ENCODE measurements at places on chromosomes 2 and 18.

- no peak for DNase-seq
Observed at GRCh38 chr2:232779934-232780333, 3.6 kb upstream of the KCNJ13 start.

- DNase-seq: no peak
Observed at GRCh38 chr18:6558446-6559156, 143.9 kb upstream of the L3MBTL4 start.

DNA sequence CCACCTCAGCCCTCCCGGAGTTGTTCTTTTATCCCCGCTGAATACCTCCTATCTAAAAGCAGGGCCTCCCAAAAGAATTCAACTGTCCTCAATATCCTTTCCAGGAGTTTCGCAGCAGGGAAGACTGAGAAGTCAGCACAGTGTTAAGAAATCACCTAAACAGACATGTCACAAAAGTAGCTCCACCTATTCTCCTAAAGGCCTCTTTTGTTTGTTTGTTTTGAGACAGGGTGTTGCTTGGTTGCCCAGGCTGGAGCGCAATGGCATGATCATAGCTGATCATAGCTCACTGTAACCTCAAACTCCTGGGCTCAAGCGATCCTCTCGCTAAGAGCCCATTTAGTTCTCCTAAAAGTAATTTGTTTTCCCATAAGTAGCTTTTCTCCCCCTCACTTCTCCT, 53.8 kb downstream of the TEX44 start:
- no peak for DNase-seq

- no peak for DNase-seq
Observed at GRCh38 chr2:111030260-111030891, 90.3 kb upstream of the BCL2L11 start.

DNA sequence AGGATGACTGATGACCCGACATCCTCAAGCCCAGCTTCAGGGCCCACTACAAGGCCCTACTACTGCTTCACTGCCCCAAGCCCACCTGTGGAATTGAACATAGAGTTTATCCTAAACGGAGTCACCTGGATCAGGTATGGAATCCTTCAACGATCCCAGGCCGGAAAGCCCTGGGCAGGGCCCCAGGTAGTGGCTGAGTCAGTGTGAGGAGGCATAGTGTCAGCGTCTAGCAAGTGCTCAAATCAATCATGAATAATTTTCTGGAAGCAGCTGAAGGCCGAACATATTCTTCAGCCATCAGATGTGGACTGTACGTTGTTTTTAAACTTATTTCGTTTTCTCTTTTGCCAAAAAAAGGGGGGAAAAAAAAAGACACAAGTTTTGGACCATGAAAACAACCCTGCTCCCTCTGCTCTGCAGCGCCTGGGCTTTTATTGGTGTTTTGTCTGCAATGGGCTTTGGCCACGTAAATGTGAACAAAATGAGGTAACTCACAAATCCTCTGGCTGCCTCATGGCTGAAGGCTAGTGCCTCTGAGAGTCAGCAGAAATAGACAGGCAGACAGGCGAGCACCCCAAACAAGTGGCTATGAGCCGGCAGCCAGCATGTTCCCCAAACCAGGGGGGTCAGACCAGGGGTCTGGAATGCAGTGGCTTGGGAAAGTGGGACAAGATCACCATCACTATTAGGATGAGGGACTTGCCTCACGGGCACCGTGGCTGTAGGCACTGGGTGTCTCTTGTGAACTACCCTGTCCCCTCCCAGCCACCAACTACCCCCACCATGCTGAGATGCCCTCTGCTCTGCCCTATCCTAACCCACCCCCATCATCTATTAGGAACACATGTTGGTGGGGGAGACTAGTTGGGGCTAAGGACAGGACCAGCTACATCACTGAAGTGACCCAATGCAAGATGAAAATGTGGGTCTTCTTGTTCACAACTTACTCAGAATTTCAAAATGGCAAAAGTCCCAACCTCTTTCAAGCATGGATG, 51.4 kb downstream of the TTC32 start:
- no peak for DNase-seq

DNA sequence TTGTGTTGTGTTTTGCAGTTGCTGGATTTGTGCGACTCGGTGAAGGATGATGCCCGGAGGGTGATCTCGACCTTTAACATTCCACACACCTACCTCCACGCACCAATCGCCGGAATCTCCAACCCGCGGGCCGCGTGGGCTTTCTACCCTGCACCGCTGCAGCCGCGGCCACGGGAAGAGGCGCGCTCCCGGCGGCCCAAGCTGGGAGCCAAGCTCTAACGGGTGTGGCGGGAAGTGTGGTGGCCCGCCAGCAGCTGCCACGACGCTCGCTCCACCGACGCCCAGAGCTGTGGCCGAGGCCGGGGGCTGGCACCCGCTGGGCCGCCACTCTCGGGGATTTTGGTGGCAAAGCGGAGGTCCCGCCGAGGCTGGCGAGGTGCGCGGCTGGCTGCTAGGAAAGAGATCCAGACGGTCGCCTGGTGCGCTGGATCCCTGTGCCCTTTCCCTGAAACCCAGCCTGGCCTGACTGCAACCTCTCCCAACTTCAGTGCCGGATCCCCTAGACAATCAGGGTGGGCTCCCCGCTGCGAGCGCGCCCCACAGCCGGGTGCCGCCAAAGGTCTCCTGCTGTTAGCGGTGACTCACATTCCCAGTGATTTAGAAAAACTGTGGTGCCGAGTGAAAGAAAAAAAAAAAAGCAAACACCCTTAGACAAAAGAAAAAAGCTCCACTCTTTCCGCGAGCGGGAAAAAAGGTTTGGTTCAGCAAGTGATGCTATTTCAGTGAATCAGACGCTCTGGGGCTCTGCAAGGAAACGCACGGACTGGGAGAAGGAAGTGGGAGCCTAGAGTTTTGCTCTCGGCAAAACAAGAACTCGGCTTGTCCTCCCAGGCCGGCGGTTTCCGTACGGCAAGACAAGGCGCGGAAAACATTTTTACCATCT, 2.9 kb upstream of the BCL2L11 start:
- DNase-seq: no peak

DNA sequence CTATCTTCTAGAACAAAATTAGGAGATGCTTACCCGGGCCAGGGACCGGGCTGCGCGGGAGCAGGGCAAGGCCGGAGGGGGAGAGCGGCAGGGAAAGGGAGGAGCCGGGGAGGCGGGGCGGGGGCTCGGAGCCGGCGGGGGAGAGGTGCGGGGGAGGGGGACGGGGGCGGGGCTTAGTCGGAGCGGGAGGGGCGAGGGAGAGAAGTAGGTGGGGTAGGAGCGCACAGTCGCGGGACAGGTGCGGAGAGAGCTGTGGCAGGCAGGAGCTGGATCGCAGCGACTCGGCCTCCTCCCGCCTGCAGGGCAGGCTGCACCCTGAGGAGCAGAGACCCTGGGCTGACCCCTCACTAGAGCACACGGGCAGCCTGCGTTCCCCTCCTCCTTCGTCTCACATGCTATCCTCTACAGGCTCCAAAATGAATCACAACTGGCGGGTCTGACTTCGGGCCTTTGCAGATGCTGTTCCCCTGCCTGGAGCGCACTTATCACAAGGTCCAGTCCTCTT, 290.3 kb downstream of the CELF4 start:
- no peak for DNase-seq

DNA sequence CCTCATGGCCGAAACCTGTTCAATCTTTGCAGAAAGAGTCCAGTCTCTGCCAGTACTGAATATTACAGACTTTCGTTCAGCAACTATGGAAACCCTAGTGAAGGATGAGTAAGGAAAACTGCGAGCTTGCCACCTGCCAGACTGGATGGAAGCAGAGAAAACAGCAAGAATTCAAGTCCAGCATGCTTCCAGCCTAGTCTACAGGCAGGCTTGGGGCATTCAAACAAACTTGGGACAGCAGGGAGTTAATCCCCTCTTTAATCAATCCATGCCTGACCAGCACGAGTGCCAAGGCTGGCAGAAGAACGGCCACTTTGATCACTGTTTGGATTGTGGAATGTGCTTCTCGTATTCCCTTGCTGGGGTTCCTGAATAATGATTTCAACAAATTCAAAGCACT, 145.2 kb downstream of the EPHA4 start:
- no peak for DNase-seq

- no peak for DNase-seq
Observed at GRCh38 chr2:46589356-46589755, 110.0 kb downstream of the TMEM247 start.

DNA sequence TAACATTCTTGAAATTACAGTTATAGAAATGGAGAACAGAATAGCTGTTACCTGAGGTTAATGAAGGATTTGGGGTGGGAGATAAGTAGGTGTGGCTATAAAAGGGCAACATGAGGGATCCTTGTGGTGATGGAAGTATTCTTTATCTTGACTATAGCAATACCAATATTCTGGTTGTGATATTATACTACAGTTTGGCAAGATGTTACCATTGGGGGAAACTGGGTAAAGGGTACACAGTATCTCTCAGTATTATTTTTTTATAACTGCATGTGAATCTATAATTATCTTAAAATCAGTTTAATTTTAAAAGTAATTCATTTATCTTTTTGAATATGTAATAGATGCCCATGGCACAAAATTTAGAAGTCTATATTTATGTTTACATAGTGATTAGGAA, 8.1 kb downstream of the SCRN3 start:
- DNase-seq: no peak

GRCh38 chr18:12410081-12410481, 2.4 kb downstream of the PRELID3A start:
- DNase-seq: no peak

GRCh38 chr2:88235987-88236386, 65.8 kb downstream of the THNSL2 start:
- DNase-seq: no peak

DNA sequence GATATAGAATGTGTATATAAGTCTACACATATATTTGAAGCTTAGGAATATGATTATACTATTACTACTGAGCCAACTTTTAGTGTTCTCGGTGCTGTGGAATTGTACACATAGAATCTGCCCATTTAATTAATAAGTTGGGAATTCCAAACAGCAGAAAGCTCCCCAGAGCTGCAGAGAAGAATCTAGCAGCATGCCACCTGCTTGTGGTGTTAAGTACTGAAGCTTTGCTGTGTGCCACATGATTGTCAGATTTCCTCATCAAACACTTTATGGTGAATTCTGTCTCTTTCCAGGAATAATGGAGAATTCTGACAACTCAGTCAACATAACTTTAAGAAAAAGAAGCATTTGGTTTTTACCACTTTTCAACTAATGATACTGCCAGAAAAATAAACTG, 117.8 kb downstream of the WDSUB1 start:
- DNase-seq: no peak

GRCh38 chr2:25098670-25099486, 57.0 kb downstream of the EFR3B start:
- no peak for DNase-seq

DNA sequence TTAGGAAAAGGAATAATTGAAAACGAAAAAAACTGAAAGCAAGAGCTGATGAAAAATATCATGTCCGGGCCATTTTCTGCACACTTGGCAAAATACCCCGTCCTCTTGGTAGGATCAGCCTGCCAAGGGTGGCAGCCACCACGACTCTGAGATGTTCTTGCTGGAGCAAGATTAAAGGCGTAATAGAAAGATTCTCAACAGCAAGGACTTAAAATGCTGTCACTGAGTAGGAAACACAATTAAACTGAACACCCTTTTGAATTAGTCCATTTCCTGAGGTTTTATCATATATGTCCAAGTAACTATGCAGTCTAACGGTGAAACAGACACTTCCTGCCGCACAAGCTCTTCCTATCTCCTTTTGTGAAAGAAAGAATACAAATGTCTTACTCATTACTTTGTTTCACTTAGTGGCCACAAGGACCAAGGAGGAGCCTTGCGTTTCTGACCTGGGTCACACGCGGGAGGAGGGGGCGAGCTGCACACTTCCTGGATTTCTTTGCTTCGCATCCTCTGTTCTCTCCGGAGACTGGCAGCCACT, 222.7 kb downstream of the PIEZO2 start:
- no peak for DNase-seq

GRCh38 chr2:181324912-181325311, 132.3 kb upstream of the ITGA4 start:
- DNase-seq: no peak
